ENCODE measurements at places on chromosomes 2 and 18. TPM values are rescaled to one million over a fixed set of nuclear protein-coding genes. Genes with fewer than 3 reads are reported as not detected.

STK17B gene
- 4.9 TPM for total RNA-seq

POTEC gene
- not detected for total RNA-seq

TUBB6 gene
- total RNA-seq = 81.5 TPM

SCN2A gene
- 0.08 TPM for total RNA-seq

KIF3C gene
- 2.0 TPM for total RNA-seq

TET3 gene
- total RNA-seq = 2.3 TPM

ARHGEF4 gene
- 5.3 TPM for total RNA-seq

LIMS2 gene
- total RNA-seq = 173 TPM

UGT1A8 gene
- total RNA-seq = not detected

CHPF gene
- total RNA-seq = 104 TPM

SNED1 gene
- 6.1 TPM for total RNA-seq

SP140 gene
- total RNA-seq = 1.3 TPM

TEKT4 gene
- total RNA-seq = not detected

C2orf81 gene
- 0.82 TPM for total RNA-seq

ATP8B1 gene
- total RNA-seq = 8.6 TPM

NEUROD1 gene
- not detected for total RNA-seq

GAL3ST2 gene
- not detected for total RNA-seq

GPR75 gene
- total RNA-seq = 0.82 TPM

SALL3 gene
- total RNA-seq = 0.36 TPM

SKA1 gene
- total RNA-seq = 0.44 TPM

NDUFAF7 gene
- 27.5 TPM for total RNA-seq

OR6B2 gene
- not detected for total RNA-seq

NTSR2 gene
- total RNA-seq = not detected

CLEC4F gene
- not detected for total RNA-seq

SH2D6 gene
- total RNA-seq = not detected

GULP1 gene
- total RNA-seq = 5.7 TPM

MOCOS gene
- 0.33 TPM for total RNA-seq

LIPG gene
- total RNA-seq = not detected

TGFA gene
- total RNA-seq = 1.1 TPM

OTX1 gene
- total RNA-seq = not detected

Measured in left ventricle myocardium inferior (tissue), 1 donor.